CD8-positive, alpha-beta T cell (primary cell): ENCODE measurements at places on chromosomes 12 and 14.

DNA sequence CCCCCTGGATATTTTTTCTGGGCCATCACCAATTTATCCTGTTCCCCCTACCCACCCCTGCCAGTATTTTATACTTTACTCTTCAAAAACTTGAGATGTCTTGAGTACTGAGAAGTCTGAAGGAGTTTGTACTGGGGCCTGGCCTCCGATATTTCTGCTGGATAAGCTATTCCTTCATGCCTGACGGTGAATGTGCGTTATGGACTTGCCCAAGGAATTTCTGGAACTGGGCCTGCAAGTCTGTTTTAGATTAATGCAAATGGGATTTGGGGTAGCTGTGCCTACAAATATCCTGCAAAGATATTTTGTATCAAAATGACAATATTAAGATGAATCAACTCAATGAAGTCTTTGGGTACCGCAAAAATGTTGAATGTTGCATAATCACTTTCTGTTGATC, at the start of gene PTCSC3:
Gene PTCSC3, minus strand, starts transcription at position 199 of the 400 bp plus-strand sequence.
- DNase-seq, result no peak

DNA sequence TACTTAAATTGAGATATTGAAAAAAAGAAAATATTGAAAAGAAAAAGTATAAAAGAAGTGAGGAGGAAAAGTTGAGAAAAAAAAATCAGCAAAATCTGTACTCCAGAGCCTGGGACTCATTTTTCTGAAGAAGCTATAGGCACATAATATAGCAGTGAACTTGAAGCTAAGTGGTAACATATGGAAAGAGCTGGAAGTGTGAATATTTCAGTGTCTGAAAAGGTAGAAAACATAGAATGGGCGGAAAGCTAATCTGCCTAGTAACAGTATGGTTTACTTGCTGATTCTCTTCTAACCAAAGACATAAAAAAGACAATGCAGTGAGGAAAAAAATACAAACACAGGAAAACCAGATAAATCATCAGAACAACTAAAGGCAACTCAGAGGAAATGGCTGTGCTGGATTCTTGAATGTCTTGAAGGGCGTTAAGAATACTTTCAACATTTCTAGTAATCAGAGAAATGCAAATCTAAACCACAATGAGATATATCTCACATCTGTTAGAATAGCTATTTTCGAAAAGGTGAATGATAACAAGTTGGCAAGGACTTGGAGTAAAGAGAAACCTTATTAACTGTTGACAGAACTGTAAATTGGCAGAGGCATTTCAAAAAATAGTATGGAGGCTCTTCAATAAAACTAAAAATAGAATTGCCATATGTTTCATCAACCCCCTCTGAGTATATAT, 784.6 kb downstream of the LRFN5 start:
- no peak for DNase-seq

GRCh38 chr14:29102266-29102665, 335.7 kb downstream of the FOXG1 start:
- no peak for DNase-seq

GRCh38 chr12:128734371-128734770, 89.4 kb downstream of the SLC15A4 start:
- no peak for DNase-seq

- no peak for DNase-seq
Measured at GRCh38 chr12:55760663-55761062, 17.7 kb downstream of the GDF11 start.

DNA sequence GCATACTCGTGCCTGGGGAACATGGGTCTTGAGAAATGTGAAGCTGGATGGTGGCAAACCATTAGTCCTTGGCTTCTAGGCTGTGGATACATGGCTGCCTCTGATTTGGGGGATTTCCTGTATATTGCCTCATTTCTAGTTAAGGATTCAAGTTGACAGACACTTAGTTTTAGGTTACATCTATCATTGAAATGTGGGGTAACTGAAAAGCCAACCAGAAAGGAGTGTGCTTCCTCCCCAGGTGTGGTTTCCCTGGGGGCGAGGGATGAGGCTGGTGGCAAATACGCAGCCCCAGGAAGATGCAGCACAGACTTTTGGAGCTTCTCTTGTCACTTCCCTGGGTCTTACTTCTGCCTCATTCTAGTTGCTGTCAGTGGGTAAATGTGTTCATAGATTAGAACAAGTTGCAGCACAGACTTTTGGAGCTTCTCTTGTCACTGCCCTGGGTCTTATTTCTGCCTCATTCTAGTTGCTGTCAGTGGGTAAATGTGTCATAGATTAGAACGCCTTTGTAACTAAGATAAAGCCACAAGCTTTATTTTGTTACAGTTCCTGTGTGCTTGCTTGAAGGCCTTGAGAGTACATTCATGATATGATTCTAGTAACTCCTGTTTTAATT, 85.1 kb downstream of the BORCS5 start:
- DNase-seq, result peak; percentile 38

DNA sequence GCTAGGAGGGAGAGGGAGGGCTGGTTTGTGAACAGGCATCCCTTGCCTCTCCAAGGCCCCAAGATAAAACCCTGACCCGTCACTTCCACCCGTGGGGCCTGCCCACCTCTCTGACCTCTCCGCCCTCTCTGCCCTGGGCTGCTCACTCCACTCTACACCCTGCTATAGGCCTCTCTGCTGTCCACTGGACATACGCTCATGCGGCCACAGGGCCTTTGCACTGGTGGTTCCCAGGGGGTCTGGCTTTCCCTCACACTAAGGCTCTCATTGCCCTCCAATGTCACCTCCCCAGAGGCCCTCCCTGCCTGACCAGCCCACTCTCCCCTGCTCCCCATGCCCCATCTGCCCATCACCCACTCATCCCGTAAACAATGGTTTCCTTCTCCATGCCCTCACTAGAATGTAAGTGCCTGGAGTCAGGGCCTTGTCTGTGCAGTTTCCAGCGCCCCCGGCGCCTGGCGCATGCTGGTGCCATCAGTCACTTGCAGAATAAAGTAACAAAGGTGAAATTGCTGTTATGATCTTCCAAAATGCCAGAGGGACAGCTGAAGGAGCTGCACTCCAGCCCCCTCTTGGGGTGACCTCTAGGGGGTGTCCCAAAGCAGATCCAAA, 73.6 kb downstream of the RFLNA start:
- DNase-seq, result no peak

GRCh38 chr12:10184261-10184843, 5.5 kb downstream of the TMEM52B start:
- no peak for DNase-seq

GRCh38 chr12:66388517-66388916, 86.2 kb downstream of the HELB start:
- DNase-seq, result no peak

DNA sequence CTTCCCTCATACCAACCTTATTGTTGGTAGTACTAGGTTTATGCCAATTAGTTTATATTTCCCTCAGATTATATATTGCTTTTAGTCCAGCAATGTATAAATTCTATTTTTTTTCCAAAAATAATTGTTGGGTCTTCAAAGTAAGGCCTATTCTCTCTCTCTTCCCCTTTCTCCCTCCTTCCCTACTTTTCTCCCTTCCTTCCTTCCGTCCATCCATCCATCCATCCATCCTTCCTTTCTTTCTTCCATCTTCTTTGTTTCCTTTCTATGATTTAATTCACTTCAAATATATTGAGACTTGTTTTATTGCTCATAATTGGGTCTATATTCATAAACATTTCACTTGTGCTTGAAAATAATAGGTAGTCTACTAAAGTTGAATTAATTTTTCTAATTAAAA, 1259.2 kb downstream of the FSCB start:
- no peak for DNase-seq

- no peak for DNase-seq
Measured at GRCh38 chr12:89935850-89936249, 227.2 kb upstream of the ATP2B1 start.

- peak; percentile 44 for DNase-seq
Measured at GRCh38 chr14:100159094-100159864, at the start of gene DEGS2. TSS of gene DEGS2 (minus strand) at chr14:100159645. CDS start at chr14:100159587, 58 bp downstream.

GRCh38 chr14:67999290-67999689, 179.7 kb downstream of the RAD51B start:
- DNase-seq, result no peak

DNA sequence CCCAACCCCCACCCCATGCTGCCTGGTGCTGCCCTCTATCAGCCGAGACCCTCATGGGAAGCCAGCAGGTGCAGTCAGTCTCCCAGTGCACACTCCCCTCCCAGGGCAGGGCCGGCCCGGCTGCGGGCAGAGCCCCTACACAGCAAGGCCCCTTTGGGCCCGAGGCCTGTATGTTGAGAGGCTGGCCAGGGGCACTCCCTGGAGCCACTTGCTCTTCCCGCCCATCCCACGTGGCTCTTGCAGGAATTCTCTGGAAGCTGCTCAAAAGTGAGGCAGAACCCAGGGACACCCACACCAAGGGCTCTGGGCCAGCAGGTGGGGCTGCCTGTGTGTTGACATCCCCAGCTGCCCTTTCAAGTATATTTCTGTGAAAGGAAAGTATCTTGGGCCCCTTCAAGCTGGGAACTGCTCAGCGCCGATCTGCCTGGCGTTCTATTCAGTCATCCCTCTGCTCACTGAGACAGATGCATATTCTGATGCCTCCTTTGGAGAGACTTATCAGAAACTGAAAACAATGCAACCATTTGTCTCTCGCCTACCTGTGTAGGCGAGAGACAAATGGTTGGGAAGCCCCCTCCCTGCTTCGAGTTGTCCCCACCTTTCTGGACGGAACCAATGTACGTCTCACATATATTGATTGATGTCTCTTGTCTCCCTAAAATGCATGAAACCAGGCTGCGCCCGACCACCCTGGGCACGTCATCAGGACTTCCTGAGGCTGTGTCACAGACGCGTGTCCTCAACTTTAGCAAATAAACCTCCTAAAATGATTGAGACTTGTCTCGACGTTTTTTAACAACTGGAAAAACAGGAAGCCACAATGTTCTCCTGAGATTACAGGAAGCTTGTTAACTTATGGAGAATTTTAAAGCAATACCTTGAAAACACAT, 6.0 kb downstream of the GPR132 start:
- DNase-seq, result peak; percentile 57

DNA sequence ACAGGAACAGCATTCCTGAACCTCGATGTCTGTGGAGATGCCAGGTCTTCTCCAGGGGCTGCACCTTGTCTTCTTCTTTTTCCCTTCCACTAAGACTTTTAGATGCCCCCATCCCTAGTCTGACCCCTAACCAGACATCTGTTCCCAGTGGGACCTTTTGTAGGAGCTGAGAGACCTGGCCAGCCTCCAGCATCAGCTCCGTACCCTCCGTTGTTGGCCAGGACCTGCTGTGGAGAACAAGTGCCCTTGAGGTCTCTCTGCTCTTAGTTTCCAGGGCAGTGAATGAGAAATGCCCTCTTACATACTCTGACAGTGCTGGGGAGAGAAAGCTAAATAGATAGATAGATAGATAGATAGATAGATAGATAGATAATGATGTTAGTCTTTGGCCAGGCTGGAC, 16.8 kb upstream of the SDR39U1 start:
- DNase-seq, result no peak

GRCh38 chr14:75339059-75339458, 60.4 kb downstream of the FOS start:
- no peak for DNase-seq

DNA sequence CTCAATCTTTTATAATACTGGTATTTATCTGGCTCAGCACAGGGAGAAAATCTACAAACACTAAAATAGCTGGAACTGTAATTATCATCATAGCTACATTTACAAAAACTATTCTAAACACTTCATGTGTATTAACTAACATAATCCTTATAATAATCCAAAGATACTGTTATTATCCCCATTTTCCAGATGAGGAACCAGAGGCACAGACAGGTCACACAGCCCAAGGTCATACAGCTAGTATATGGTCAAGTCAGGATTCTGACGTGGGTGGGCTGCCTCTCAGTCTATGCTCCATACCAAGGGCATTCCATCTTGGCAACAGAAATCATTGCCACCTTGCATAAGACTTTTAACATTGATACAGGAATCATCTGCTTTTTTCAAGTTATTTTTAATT, 11.4 kb downstream of the FERMT2 start:
- no peak for DNase-seq

DNA sequence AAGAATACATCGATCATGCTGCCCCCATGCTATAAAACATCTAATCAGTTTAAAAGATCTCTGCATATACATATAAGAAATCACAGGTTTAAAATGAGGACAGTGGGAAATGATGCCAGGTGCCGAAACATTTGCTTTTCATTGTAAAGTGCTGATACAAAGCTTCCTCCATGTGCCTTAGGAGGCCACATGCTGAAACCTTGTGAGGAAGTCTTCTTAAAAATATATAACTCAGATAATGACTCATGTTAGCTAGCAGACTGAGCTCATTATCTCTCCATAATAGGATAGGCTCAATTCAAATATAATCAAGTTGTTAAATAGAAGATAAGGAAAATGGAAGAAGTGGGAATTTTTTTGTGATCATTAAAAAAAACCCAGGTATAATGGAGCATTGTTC, 65.9 kb downstream of the RFX4 start:
- DNase-seq, result no peak

GRCh38 chr14:41868396-41868795, 261.7 kb downstream of the LRFN5 start:
- no peak for DNase-seq

DNA sequence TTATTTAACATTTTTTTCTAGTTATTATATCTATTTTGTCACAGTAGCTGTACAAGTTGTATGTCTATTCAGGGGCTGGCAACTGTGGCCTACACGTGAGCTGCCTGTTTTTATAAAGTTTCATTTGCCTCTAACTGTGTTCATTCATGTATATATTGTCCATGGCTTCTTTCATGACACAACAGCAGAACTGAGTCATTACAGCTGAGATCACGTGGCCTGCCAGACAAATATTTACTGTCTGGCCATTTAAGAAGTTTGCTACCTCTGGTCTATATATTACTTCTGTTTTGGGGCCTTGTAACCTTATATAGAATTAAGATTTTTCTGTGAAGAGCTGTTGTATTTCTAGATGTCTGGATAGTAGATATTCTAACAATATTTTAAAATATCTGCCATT, 37.9 kb downstream of the KIAA0586 start:
- DNase-seq, result no peak

GRCh38 chr14:90617961-90618360, 198.3 kb downstream of the TTC7B start:
- no peak for DNase-seq

DNA sequence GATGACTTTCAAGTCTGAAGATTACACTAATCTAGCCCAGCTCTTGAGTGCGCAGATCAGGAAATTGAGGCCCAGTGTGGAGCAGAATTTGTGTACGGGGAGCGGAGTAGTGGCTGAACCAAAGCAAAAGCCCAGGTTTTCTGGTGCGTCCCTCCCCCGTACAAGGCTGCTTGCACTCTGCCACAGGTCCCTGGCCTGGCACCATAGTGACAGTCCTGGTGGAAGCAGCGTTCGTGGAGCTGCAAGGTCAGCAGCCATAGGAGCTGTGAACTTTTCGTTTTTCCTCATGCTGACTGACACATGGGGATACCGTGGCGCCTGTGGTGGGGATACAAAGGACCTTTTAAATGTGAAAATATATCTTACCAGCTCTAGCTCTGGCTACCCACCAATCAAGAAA, 1.7 kb downstream of the EVL start:
- no peak for DNase-seq
